WTC11 (cell line): ENCODE measurements at places on chromosomes 7 and 10.

GRCh38 chr7:31970501-31970900, 99.7 kb downstream of the PDE1C start:
- H3K27me3 ChIP-seq, result peaks cover 43% of the 10 kb centered on the region
- peaks cover under 1% of the 10 kb centered on the region for H3K36me3 ChIP-seq
- no peak overlapping the region for H3K27ac ChIP-seq
- no peak for DNase-seq
- H3K4me1 ChIP-seq, result no peaks in the 10 kb centered on the region

- H3K36me3 ChIP-seq, result no peaks in the 10 kb centered on the region
- no peak for DNase-seq
- H3K4me3 ChIP-seq, result no peak overlapping the region
- no peak overlapping the region for H3K27ac ChIP-seq
- peaks cover 32% of the 10 kb centered on the region for H3K4me1 ChIP-seq
These were observed 4.4 kb downstream of the HIPK2 start for GRCh38 chr7:139773371-139773770.

DNA sequence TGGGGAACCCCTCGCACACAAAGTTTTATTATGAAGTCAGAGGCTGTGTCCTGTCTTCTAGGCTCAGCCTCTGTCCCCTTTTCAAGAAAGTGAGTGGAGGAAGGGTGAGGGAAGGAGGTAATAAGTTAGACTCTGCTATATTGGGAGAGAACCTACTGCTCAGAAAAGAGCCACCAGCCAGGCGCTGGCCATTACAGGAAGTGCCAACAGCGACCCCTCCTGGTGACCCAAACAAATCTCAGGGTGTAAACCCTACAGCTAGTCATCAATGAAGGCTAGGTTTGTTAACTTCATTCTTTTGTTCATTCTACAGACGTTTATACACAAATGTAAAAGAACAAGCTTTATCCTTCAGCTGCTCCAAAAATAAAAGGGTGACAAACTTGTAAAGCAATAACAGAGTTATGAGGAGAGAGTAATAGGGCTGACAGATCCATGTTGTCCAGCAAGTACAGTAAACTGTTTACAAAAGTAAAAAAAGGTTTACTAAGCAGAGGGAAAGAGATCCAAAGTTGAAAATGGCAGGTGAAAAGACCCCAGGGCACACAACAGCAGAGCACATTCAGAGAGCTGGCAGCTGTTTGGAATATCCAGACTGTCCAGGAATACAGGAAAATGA, 82.7 kb downstream of the FAM204A start:
- no peaks in the 10 kb centered on the region for H3K36me3 ChIP-seq
- H3K27ac ChIP-seq, result no peak overlapping the region
- peaks cover 98% of the 10 kb centered on the region for H3K27me3 ChIP-seq
- DNase-seq, result peak; percentile 73
- H3K4me3 ChIP-seq, result no peak overlapping the region
- peaks cover 18% of the 10 kb centered on the region for H3K4me1 ChIP-seq

DNA sequence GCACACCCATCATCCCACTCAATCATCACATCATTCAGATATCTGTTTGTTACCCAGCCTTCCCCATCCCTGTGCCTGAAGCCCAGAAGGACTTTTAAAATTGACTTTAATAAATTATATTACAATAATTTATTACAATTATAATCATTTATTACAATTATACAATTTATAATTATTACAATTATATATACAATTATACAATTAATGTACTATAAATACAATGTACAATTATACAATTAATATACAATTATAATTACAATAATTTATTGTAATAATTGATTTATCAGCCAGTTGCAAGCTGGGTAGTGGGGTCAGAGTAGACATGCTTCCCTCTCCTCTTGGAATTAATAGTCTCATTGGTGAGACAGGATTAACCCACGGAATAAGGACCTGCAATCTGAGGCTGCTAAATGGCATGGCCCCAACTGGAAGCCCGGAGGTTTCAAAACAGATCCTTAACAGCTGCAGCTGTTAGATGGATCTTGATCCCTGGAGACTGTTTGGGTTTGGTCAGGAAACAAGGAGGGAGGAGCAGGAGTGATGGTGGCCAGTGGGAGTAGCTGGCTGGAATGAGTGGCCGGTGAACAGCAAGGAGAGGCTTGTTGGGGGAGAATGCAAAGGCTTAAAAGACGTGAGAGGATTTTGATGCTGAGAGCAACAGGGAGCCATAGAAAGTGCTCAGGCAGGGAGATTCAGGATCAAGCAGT, 402.8 kb upstream of the PODXL start:
- peaks cover 7% of the 10 kb centered on the region; the same call in 1 of the 2 replicates for H3K36me3 ChIP-seq
- H3K4me3 ChIP-seq, result no peak overlapping the region
- peaks cover 20% of the 10 kb centered on the region for H3K4me1 ChIP-seq
- H3K27me3 ChIP-seq, result no peaks in the 10 kb centered on the region; the same call in none of the 2 replicates
- H3K27ac ChIP-seq, result no peak overlapping the region

DNA sequence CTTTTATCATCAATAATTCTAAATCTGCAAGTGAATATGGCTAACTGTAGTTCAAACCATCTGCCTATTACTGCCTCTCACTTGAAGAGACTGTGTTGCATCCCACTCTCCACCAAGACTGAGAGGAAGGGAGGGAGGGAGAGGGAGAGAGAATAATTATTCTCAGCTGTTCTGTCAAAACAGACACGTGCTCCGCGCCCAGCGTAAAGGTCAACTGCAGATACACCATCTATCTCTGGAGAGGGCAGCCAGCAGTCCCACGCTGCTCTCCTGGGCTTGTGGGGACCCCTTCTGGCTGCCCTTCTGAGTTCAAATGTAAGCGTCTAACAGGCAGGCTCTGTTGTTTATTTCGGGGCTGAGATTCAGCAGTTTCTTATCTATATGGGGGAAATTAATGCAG, 625.5 kb upstream of the GALNT17 start:
- H3K27ac ChIP-seq, result no peak overlapping the region
- H3K27me3 ChIP-seq, result peaks cover 5% of the 10 kb centered on the region

- H3K4me3 ChIP-seq, result no peak overlapping the region
- peaks cover 37% of the 10 kb centered on the region for H3K4me1 ChIP-seq
- H3K36me3 ChIP-seq, result peaks cover 6% of the 10 kb centered on the region
- H3K27me3 ChIP-seq, result no peaks in the 10 kb centered on the region
These were observed 28.7 kb downstream of the ZNF775 start for GRCh38 chr7:150407588-150408392.
